Dermis microvascular lymphatic vessel endothelial cell (primary cell): ENCODE measurements at places on chromosomes 6 and 20. TPM values are rescaled to one million over a fixed set of nuclear protein-coding genes. Genes with fewer than 3 reads are reported as not detected.

Gene LHFPL5
- not detected in 2 replicates for total RNA-seq

Gene TCP11
- 0.13 TPM in 2 replicates for total RNA-seq

Gene C6orf15
- not detected in 2 replicates for total RNA-seq

Gene MTFR2
- 0.76 and 1.5 TPM in 2 replicates for total RNA-seq

Gene KHDC1
- under 0.01 TPM in 2 replicates for total RNA-seq

Gene COL9A3
- 0.38 and 1.0 TPM in 2 replicates for total RNA-seq

Gene PGC
- not detected in 2 replicates for total RNA-seq

Gene HEY2
- under 0.01 TPM in 1 of 2 replicates, not detected in the other for total RNA-seq

Gene RAET1G
- total RNA-seq: under 0.01 and 0.13 TPM in 2 replicates

Gene RAET1E
- total RNA-seq: 0.13 TPM in 1 of 2 replicates, not detected in the other

Gene DEFB132
- total RNA-seq: not detected in 2 replicates

Gene FKBP1C
- total RNA-seq: 3.1 and 4.6 TPM in 2 replicates

Gene ATXN1
- 9.1 and 12.6 TPM in 2 replicates for total RNA-seq

Gene SIRPB1
- total RNA-seq: 1.3 TPM in 2 replicates

Gene PPIL6
- total RNA-seq: 0.39 and 0.76 TPM in 2 replicates

Gene CST8
- total RNA-seq: not detected in 2 replicates

Gene PARD6B
- total RNA-seq: 0.39 and 0.51 TPM in 2 replicates

Gene BMP6
- total RNA-seq: 72.8 and 153 TPM in 2 replicates

Gene FAM209B
- 0.13 TPM in 1 of 2 replicates, not detected in the other for total RNA-seq

Gene NCOA7
- total RNA-seq: 29.8 and 78.9 TPM in 2 replicates

Gene SLC4A11
- 6.9 and 26.0 TPM in 2 replicates for total RNA-seq

Gene ERVFRD-1
- under 0.01 TPM in 2 replicates for total RNA-seq

Gene ATAT1
- total RNA-seq: 2.7 and 3.4 TPM in 2 replicates

Gene COL10A1
- total RNA-seq: not detected in 2 replicates

Gene GCNT2
- 46.5 and 57.8 TPM in 2 replicates for total RNA-seq

Gene MGME1
- total RNA-seq: 11.3 and 12.5 TPM in 2 replicates

Gene FAM50B
- 4.4 and 6.1 TPM in 2 replicates for total RNA-seq

Gene ARFGEF3
- 1.8 and 2.5 TPM in 2 replicates for total RNA-seq

Gene PNPLA1
- not detected in 2 replicates for total RNA-seq

Gene CNR1
- total RNA-seq: under 0.01 TPM in 1 of 2 replicates, not detected in the other

Gene TOX2
- total RNA-seq: 0.77 and 1.0 TPM in 2 replicates

Gene KCNK5
- total RNA-seq: not detected in 2 replicates

Gene CST5
- not detected in 2 replicates for total RNA-seq

Gene CCDC167
- total RNA-seq: 12.6 and 15.3 TPM in 2 replicates
